ENCODE measurements at places on chromosomes 6 and 20.

DNA sequence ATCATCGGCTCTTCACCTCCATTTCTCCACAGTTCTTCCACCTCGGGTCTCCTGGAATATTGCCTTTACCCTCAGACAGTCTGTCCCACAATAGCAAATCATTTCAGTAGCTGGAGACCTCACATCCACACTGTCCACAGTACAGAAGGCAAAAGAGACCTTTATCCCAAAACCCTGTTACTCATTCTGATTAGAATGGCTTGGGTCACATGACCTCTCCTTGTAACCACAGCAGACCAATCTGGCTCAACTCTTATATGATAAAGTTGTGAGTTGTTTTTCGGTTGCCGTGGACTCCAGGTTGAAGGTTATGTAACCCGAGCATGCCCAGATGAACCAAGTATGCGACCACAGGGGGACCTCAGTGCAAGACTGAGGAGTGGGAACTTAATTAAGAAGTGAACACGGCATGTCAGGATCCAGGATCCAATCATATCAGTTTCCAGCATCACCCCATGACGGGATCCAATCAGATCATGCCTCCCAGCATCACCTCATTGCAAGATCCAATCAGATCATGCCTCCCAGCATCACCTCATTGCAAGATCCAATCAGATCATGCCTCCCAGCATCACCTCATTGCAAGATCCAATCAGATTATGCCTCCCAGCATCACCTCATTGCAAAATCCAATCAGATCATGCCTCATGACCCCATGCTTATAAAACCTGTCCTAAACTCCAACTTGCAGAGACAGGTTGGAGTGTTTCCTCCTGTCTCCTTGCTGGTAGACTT lies 68.7 kb downstream of the LY86 start:
- DNase-seq = no peak

GRCh38 chr6:165782134-165782533 lies 119.1 kb upstream of the PDE10A start:
- DNase-seq = no peak

- no peak for DNase-seq
Measured at GRCh38 chr20:58893355-58894120, 41.0 kb downstream of the GNAS start.

GRCh38 chr6:134768931-134769330 lies 181.0 kb downstream of the ALDH8A1 start:
- no peak for DNase-seq

DNA sequence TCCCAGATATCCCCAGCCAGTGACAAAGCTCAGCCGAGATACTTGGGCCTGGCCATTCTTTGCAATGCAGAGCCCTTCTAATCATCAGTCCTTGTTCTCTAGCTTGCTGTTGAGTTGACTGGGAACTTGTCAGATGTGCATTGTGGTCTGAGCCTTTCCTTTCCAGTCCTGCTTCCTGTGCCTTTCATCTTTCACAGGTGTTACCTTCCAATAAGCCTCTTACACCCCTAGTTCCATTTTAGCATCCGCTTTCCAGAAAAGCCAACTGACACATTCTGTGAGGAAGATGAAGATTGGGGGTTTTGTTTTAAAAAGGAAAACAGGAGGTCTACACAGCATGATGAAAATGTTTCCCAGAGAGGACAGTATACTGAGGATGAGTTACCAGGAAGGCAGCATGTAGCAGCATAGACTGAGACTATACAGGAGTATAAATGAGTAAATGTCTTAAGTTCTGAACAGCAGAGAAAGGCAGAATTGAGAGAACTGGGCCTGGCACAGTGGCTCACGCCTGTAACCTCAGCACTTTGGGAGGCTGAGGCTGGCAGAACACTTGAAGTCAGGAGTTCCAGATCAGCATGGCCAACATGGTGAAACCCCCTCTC lies 5.6 kb upstream of the CEP85L start:
- no peak for DNase-seq

- DNase-seq = no peak
Measured at GRCh38 chr6:2410656-2411380, 165.4 kb upstream of the GMDS start.

DNA sequence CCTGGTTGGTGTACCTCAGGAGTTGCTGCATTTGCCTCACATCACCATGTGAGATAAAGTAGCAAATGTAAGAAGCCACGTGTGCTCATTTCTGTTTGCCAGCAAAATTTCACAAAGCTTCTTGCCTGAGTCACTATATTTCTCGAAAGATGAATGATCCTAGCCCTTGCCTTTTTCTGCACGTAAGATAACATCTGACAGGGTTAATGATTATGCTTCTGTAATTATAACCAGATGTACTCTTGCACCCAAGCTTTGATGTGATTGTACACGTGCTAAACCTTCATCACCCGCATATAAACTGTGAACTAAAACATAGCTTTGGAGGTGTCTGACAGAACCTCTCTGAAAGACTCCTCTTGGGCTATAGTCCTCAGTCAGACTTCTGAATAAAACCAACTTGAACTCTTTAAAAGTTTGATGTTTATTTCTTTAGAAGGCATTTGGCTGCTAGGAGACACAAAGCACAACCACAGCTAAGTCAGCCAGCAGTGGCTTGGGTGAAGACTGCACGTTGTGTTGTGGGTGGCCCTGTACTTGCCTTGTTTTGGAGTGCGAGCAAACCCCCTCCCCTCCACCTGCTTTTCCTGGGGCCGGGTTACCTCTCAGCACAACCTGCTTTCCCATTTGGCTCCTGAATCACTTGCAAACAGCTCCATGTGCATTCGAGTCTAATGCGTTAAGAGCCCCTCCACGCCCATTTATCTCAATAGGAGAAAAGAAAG lies 19.3 kb downstream of the PROKR2 start:
- DNase-seq = no peak

DNA sequence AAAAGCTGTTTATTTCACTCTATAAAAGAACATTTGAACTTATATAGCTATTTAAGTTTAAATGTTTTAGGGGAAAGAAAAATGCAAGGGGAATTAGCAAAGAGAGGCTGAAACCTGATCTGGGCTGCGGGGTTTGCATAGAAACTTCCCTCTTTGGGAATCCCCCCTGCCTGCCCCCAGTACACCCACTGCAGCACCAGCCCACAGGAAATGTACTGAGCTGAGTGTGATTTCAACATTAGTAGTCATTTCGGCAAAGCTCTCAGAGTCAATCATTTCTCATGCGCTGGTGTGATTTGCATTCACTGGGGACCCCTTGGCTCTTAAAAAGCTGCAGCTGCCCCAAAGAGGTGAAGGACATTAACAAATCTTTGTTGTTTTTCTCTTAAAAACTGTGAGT lies 859.4 kb downstream of the MAFB start:
- DNase-seq = no peak

- no peak for DNase-seq
Measured at GRCh38 chr20:23125625-23126191, 39.6 kb upstream of the CD93 start.

DNA sequence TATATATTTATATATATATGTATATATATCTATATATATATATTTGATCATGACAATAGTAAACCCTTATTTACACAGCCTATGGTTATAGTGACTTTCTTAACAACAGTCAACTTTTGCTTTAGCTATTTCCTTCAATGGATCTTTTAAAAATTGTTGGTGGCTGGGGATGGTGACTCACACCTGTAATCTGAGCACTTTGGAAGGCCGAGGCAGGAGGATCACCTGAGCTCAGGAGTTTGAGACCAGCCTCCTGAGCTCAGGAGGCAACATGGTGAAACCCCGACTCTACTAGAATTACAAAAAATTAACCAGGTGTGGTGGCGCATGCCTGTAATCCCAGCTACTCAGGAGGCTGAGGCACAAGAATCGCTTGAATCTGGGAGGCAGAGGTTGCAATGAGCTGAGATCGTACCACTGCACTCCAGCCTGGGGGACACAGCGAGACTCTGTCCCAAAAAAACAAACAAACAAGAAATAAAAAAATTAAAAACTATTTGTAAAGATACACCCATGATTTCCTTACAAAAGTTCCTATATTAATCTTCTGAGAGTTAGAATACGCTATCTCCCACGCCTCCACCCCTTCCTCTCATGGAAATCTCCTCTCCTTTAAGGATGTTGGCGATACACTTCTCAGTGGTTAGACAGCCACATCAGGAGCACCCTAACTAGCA lies 29.2 kb upstream of the CNKSR3 start:
- no peak for DNase-seq

DNA sequence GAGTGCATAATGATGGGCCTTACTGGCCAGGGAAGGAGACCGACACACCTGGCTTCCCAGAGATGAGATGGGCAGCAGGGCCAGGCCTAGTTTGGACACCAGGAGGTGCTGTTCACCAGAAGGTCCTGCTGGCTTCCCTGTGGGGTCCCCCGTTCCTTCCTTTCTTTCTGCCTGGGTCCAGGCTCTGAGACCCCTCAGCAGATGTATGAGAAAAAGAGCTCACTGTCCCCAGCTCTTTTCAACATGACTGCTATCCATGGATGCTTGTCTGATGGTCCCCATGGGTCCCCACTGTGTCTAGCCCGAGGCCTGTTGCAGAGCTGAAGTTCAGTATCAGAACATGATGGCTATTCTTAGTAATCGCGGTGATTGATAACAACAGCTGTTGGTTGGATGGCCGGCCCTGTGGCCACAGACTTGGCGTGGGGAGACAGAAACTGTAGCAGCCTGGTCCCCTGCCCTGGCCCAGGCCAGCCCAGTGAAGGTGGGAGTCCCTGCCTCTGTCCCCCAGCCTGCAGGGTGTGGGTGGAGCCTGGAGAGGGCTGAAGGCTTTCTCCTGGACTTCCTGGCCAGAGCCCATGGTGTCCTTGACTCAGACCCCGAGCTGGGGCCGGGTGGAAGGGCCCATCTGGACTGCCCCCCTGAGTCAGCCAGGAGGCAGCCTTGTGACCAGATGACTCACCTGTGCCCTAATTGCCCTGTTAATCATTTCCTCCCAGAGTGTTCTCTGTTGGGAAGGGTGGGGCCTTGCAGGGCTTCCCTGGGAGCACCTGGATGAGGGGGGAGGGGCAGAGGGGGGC lies 9.9 kb upstream of the BAK1 start:
- DNase-seq = peak; percentile 93

GRCh38 chr6:25028328-25028727 lies 92.6 kb upstream of the RIPOR2 start:
- DNase-seq = no peak

Measured in vagina (tissue), 2 donors.